ENCODE measurements at places on chromosomes 12 and 14.

DNA sequence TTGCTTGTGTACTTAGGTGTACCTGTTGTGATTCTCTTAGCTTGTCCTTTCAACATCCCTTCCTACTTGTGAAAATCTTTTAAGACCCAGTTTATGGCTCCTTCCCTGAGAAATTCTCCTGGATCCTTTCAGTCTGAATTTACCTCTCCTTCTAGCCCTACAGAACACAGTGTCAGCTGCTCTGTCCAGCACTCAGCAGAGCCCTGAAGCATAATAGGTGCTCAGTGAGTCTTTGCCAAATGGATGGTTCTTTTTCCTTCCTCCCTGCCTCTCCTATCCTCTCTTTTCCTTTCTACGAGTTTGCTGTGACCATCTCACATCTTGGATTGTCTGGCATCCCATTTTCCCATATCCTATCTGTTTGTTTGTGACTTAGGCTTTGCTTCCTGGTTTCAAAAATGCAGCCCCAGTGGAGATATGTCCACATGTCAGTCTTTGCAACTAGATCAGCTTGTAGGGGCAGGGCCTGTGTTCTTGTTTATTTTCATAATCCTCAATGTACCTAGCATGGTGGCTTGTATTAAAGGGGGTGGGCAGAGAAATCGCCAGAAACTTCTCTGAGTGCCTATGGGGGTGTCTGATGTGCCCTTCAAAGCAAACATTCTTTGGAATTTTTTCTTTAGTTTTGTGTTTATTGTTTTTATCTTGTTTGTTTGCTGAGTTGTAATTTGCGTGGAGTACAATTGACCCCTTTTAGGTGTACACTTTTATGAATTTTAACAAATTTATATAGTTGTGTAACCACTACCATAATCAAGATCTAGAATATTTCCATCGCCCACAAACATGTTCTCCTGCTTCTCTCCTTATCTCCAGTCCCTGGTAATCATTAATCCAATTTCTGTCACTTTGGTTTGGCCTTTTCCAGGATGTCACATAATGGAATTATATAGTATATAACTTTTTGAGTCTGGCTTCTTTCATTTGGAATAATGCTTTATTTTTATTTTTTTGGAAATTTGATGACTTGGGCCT, 62.8 kb downstream of the SMOC1 start:
- no peak for DNase-seq

DNA sequence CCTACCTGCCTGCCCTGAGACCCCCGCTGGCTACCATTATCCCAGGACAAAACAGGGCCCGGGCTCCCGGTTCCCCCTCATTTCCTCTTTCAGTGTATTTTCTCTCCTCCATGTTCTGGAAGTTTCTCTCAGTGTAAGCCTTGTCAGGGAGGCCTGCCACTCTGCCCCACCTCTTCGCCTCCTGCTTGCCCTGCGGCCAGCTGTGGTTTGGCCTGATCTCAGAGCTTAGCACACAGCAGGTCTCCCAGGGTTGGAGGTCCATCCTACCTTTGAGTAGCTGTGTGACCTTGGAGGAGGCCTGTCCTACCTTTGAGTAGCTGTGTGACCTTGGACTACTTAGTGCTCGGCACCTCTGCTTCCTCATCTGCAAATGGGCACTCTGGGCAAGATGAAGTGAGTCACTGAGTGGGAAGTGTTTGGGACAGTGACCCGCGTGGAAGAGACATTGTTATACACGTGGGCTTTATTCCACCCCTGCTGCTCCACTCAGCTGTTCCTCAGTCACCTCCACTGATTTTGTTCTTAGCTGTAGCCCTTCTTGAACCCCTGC, 212.7 kb downstream of the ZFP36L1 start:
- DNase-seq, result no peak

GRCh38 chr12:45439039-45439438, 223.1 kb downstream of the ANO6 start:
- no peak for DNase-seq

DNA sequence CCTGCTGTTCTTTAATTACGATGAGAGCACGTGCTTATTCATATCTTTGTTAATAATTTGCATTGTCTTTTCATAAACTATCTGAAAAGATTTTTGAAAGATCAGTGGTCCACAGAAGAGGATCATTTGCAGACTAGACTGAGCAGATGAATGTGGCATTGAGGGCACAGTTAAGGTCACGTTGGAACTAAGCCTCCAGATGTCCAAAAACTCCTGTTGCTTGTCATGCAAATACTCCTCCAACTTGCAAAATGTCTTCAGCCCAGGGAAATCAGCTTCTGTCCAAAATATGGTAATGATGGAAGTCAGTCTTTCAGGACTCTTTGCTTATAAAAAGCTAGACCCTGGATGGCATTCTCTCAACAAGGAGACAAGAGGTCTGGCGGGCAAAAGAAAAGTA, 201.6 kb upstream of the TMEM260 start:
- no peak for DNase-seq

GRCh38 chr14:59427653-59428580, 37.3 kb downstream of the GPR135 start:
- DNase-seq, result no peak

GRCh38 chr14:91067186-91067585, 6.7 kb upstream of the RPS6KA5 start:
- DNase-seq, result no peak

- DNase-seq, result no peak
Observed at GRCh38 chr12:91073426-91073825, 15.6 kb upstream of the KERA start.

- DNase-seq, result no peak
Observed at GRCh38 chr12:64181430-64182291, 40.4 kb downstream of the KICS2 start.

GRCh38 chr14:94767321-94767878, 2.5 kb downstream of the GSC start:
- DNase-seq, result no peak

GRCh38 chr14:30553311-30553989, 5.5 kb upstream of the G2E3 start:
- DNase-seq, result no peak

GRCh38 chr14:33323979-33324378, 385.3 kb downstream of the NPAS3 start:
- no peak for DNase-seq

- DNase-seq, result no peak
Observed at GRCh38 chr12:41762691-41763090, 382.0 kb downstream of the GXYLT1 start.

DNA sequence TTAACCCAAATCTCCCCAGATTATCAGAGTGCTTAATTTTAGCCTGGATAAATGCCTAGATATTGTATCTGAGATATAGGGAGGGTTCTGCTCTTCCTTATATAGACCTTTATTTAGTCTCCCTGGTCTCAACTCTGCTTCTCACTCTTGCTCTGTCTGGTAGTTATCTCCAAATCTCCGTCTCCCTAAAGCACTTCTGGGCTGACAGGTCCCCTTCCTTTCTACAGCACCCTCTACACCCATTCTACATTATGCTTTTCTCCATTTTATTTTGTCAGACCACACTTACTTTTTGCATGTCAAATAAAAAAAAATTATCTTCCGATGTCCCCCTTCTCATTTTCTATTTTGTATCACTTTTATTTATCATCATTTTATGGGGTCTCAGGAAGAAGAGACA, 2.0 kb upstream of the ERC1 start:
- no peak for DNase-seq

GRCh38 chr14:23829736-23830471, 123.7 kb upstream of the DHRS4 start:
- no peak for DNase-seq

- DNase-seq, result no peak
Observed at GRCh38 chr14:93276031-93276716, 56.7 kb downstream of the BTBD7 start.

GRCh38 chr12:38384816-38385378, 68.3 kb downstream of the ALG10B start:
- DNase-seq, result no peak

DNA sequence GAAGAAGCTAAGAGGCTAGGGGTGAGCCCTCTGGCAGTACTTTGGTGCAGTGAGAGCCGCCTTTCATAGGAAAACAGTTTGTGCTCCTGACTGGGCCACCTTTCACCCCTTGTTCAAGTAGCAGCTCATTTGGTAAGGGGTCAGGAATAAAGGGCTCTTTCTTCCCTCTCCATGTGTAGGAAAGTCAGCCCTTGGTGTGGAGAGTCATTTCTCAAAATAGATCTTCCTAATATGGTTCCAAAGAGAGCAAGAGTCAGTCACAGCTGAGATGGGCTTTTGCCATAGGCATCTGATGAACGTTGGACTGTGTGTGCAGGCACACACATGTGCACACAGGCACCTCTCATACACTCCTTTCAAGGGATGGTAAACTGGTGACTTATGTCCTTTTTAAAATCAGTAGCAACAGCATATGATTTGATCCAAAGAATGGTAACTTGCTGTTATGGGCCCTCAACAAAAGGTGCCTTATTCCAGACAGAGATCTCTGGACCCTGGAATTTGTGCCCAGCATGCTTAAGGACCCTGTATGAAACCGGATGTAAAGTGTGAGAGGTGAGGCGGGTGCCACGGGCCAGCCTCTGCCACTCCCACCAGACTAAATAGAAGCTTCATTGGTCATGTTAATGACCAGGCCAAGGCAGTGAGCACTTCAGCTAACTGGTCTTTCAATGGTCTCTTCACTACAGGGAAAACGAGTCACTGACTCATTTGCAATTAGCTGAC, 16.7 kb upstream of the RIC8B start:
- no peak for DNase-seq

DNA sequence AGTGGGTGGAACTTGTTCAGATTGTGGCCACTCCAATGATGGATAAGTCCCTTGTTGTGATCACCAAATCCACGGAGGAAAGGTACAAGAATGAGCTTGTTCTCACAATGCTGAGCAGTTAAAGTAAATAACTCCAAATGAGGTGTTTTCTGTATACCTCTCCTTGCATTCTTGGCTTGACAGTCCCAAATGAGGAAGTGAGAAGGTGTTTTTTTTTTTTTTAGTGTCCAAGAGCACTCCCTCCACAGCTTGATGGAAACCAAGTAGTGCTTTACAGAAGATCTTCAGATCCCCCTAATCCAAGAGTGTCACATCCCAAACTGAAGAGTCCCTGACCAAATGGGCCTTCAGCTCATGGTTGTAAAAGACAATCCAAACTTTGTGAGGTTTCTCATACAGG, 153.6 kb downstream of the ATP23 start:
- DNase-seq, result no peak

GRCh38 chr12:30485230-30485890, 210.3 kb downstream of the IPO8 start:
- no peak for DNase-seq

DNA sequence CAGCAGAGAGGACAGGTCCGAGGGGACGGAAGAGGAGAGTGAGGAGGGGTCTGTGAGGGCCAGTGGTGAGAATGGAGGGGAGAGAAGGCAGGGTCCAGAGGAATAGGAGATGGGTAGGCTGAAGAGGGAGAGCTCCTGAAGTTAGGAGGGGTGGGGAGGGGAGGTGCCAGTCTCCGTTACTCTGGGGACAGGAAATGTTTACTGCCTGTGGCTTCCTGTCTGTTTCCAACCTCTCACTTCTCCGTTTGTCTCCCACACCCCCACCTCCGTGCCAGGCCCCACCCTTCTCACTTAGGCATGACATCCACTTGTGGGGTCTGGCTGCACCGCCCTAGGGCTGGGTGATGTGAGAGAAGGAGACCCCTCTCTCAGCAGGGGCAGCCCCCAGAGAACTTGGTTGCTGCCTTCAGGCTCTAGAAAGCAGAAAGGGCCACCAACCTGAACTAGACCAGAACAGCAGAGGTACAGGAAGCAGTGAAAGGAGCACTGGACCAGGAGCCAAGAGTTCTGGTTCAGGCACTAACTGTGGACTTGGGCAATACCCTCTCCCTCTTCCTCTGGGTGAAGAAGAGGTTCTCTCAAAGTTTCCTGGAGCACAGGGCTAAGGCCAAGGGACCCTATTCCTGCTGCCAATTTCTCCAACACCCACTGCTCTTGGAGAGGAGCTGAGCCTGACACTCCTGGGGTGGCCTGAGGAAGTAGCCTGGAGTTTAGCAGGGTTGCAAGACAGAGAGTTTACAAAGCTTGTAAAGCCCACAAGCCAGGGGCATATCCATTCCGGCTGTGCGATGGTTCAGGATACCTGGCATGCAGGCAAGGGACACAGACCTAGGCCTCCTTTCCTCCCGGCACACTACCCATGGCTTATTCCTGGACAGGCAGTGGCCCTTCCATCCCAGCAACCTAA, 5.5 kb downstream of the ITGA5 start:
- peak; percentile 62 for DNase-seq

GRCh38 chr12:43277651-43278540, 274.1 kb downstream of the ADAMTS20 start:
- no peak for DNase-seq

GRCh38 chr12:82040987-82041743, 282.0 kb upstream of the PPFIA2 start:
- no peak for DNase-seq

GRCh38 chr14:39562175-39562574, 129.9 kb upstream of the FBXO33 start:
- no peak for DNase-seq

- no peak for DNase-seq
Observed at GRCh38 chr12:12439636-12440035, 82.8 kb downstream of the BORCS5 start.

DNA sequence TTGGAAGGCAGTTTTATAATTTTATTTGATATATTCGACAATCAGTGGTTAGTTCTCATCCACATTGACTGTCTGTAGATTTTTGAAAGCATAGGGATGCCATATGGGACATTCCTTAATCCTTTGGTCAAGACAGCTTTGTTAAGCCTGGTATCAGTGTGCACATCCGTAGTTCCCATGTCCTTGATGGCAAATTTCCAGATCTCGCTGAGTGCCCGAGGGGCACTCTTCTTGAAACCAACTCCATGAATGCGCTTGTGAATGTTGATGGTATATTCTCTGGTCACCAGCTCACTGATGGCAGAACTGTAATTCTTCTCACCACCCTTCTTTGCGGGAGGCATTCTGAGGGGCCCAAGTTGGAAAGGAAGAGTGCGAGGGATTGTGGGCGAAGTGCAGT, 6.1 kb upstream of the DENND5B start:
- no peak for DNase-seq

DNA sequence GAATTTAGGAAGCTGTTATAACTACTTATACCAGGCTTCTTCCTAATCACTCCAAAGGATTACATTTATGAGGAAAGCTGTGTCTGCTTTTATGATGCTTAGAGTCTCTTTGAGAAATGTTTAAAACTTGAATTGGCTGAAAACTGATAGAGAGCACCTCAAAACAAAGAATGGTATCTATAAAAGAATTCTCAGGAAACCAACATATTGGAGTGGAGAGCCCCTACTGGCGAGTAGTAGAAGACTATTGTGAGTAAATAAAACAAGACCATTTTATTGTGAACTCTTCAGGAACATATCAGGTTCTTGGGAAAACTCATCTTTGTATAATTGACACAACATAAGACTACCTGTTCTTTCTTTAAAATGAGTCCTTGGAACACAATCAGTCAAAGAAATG, 578.6 kb downstream of the RERGL start:
- no peak for DNase-seq

DNA sequence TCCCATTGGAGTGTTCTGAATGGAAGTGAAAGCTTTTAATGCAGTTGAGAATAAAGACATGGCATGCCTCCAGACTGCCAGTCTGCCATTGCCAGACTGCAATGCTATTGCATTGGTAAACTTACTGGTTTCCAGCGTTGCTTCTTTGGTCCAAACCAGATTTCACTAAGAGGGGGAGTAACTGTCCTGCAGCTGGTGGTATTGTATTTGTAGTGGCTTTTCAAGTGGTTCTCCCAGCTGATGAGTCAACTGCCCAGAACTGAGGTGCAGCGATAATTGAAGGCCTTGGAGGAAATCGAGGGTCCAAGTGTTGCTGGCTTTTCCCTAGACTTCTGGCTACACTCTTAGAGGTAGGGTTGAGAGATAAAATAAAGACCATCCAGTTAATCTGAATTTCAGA, 31.9 kb downstream of the ERG28 start:
- DNase-seq, result no peak

- no peak for DNase-seq
Observed at GRCh38 chr12:21939435-21939834, 1.8 kb downstream of the ABCC9 start.

Measured in stimulated activated CD8-positive, alpha-beta memory T cell treated with anti-CD3 and anti-CD28 coated beads, Interleukin-7, amount 100 ng/mL, for 1 hour (primary cell).